ENCODE measurements at places on chromosomes 7 and 10. TPM values are rescaled to one million over a fixed set of nuclear protein-coding genes. Genes with fewer than 3 reads are reported as not detected.

Gene SPAM1
- total RNA-seq, result not detected

Gene MYPN
- not detected for total RNA-seq

Gene NODAL
- total RNA-seq, result not detected

Gene TRIM74
- not detected for total RNA-seq

Gene ORAI2
- total RNA-seq, result 21.0 TPM

Gene SRRT
- 22.0 TPM for total RNA-seq

Gene CYP2C9
- not detected for total RNA-seq
